GM23248 (cell line): ENCODE measurements at places on chromosomes 2 and 18.
A peak's percentile ranks its signal among the peaks of the same experiment; 100 is the strongest.

GRCh38 chr2:118672571-118673158 is 174.8 kb downstream of the EN1 start:
- no peaks in the 10 kb centered on the region for H3K27me3 ChIP-seq
- H3K4me3 ChIP-seq = no peak overlapping the region
- H3K27ac ChIP-seq = no peak overlapping the region
- DNase-seq = peak; percentile 13

- H3K4me1 ChIP-seq = no peaks in the 10 kb centered on the region
- H3K4me3 ChIP-seq = no peak overlapping the region
- no peak for DNase-seq
- H3K27me3 ChIP-seq = no peaks in the 10 kb centered on the region
- no peak overlapping the region for H3K27ac ChIP-seq
- no peaks in the 10 kb centered on the region for H3K36me3 ChIP-seq
These were observed 5.2 kb upstream of the TPO start for GRCh38 chr2:1407950-1408675.

DNA sequence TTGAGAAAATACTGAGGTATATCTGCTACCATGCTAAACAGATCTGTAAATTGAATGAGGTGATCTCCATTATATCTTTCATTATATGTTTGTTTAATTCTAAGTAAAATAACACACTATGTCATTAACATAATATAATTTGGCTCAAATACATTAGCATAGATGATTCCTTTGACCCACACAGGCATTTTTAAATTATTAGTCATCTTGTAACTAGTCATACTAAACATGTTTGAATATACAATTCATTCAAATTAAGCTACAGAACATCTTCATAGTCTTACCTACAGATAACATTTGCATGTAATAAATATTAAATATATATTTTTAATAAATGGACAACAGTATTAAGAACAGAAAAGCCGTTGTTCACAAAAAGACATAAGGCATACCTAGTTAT is 52.7 kb upstream of the KYNU start:
- 0 out of 2 replicates have a peak, but pooled peaks cover 6% of the 10 kb centered on the region for H3K27me3 ChIP-seq
- H3K27ac ChIP-seq = no peak overlapping the region
- no peaks in the 10 kb centered on the region for H3K36me3 ChIP-seq
- DNase-seq = peak; percentile 28
- 0 out of 2 replicates have a peak, but pooled peaks cover 3% of the 10 kb centered on the region for H3K4me1 ChIP-seq

DNA sequence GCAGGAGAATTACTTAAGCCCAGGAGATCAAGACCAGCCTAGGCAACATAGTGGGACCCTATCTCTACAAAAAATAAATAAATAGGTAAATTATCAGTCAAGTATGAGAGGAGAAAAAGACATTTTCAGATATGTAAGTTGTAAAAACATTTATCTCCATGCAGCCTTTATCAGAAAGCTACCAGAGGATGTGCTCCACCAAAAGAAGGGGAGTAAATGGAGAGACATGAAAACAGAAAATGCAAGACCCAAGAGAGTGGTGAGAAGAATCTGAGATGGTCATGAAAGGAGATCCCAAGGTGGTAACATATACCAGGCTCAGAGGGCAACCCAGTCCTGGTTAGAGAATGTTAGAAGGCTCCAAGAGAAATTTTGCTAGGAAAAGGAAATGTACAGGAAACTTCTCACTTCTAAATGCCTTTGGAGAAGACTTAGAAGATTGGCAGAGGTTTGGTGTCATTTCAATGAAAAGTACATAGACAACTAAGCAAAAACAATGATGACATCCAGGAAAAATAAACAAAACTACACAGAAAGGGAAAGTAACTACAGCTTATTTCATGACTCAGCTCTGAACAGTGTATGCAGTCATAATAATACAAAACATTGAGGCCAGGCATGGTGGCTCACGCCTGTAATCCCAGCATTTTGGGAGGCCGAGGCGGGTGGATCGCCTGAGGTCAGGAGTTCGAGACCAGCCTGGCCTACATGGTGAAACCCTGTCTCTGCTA is 19.5 kb downstream of the CIB4 start:
- H3K27ac ChIP-seq = no peak overlapping the region
- DNase-seq = peak; percentile 32
- H3K36me3 ChIP-seq = no peaks in the 10 kb centered on the region
- H3K4me3 ChIP-seq = no peak overlapping the region
- H3K27me3 ChIP-seq = peaks cover 44% of the 10 kb centered on the region

- H3K36me3 ChIP-seq = no peaks in the 10 kb centered on the region
- no peaks in the 10 kb centered on the region for H3K4me1 ChIP-seq
- H3K4me3 ChIP-seq = no peak overlapping the region
- no peak for DNase-seq
- H3K27me3 ChIP-seq = peaks cover 62% of the 10 kb centered on the region
These were observed 17.3 kb downstream of the ZBTB7C start for GRCh38 chr18:48391868-48392267.

DNA sequence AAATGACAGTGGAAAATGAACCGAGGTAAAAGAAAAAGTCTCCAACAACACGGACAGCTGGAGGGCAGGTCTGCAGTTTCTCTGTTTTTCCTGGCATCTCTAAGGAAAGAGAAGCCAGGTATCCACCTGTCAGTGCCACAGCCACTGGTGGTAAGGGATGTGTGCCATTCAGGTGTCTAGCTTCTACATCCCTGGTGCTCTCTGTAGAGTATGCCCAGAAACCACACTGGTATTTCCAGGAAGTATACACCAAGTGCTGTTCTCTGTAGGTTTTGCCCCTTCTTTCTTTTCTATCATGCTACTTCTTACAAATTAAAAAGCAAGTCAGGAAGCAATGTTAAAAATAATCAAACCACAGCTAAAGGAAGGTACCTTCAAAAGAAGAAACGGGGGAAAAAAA is 7.6 kb upstream of the AGFG1 start:
- no peaks in the 10 kb centered on the region for H3K36me3 ChIP-seq
- DNase-seq = no peak
- no peak overlapping the region for H3K27ac ChIP-seq
- H3K4me3 ChIP-seq = no peak overlapping the region
- H3K4me1 ChIP-seq = peaks cover 46% of the 10 kb centered on the region

GRCh38 chr2:144032566-144032965 is 487.4 kb downstream of the ZEB2 start:
- H3K27me3 ChIP-seq = no peaks in the 10 kb centered on the region
- H3K27ac ChIP-seq = no peak overlapping the region
- no peak overlapping the region for H3K4me3 ChIP-seq
- DNase-seq = peak; percentile 1
- no peaks in the 10 kb centered on the region for H3K36me3 ChIP-seq

- H3K27ac ChIP-seq = no peak overlapping the region
- DNase-seq = no peak
- no peaks in the 10 kb centered on the region for H3K36me3 ChIP-seq
- H3K4me1 ChIP-seq = no peaks in the 10 kb centered on the region
These were observed 178.2 kb downstream of the TDRD15 start for GRCh38 chr2:21301871-21302455.

DNA sequence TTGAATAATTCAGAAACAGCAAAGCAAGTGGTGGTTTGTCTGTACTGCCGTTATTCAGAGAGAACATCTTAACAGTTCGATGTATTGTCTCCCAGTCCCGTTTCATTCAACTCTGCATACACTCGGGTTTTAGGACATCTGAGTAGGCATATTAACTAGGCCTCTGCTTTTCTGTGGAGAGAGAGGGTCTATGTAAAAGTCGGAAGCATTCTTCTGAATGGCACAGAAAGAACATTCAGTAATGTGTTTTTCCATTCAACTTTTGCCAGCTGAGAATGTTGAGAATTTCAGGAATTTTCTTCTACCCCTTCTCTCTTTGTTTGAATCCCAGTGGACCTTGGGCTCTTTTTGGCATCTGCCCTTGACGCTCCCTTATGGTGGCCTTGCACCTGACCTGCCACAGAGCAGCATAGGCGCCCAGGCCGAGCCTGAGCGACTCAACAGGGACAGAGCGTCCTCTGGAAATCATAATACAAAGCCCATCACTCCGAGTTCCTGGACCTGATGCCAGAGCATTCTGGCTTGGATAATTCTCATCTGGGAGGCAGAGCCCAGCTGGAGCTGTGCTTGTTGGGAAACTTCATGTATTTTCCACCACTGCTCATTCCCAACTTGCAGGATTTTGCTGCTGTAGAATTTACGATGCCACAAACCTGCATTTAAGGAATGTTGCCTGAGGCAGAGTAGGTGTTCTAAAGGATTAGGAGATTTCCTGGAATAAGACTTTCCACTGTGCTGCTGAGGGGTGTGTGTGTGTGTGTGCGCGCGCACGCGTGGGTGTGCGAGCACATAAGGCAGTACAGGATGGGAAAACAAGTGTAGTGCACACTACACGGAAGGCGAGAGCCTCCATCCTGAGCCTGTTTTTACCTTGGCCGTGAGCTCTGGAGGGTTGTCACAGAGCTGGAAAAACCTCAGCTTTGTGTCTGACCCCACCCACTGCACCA is 77.2 kb upstream of the TXNDC2 start:
- H3K4me3 ChIP-seq = 0 out of 2 replicates have a peak overlapping the region, but pooled peaks have one; percentile 15
- no peaks in the 10 kb centered on the region for H3K36me3 ChIP-seq
- H3K4me1 ChIP-seq = peaks cover 15% of the 10 kb centered on the region
- peak; percentile 43 for DNase-seq
- no peak overlapping the region for H3K27ac ChIP-seq

DNA sequence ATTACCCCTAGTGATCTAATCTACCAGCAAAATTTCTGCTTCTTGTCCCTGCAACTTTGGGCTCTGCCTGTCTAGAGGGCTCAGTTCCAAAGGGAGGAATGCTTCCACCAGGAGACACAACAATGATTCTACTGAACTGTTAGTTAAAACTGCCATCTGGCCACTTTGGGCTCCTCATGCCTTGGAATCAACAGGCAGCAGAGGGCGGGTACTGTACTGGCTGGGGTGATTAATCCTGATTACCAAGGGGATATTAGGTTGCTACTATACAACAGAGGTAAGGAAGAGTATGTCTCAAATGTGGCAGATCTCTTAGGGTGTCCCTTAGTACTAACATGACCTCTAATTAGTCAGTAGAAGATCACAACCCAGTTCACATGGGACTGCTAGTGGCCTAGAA is 21.4 kb downstream of the HADHA start:
- H3K4me1 ChIP-seq = no peaks in the 10 kb centered on the region
- H3K4me3 ChIP-seq = no peak overlapping the region
- no peak for DNase-seq
- H3K27ac ChIP-seq = no peak overlapping the region
- no peaks in the 10 kb centered on the region for H3K27me3 ChIP-seq
- H3K36me3 ChIP-seq = peaks cover 37% of the 10 kb centered on the region

DNA sequence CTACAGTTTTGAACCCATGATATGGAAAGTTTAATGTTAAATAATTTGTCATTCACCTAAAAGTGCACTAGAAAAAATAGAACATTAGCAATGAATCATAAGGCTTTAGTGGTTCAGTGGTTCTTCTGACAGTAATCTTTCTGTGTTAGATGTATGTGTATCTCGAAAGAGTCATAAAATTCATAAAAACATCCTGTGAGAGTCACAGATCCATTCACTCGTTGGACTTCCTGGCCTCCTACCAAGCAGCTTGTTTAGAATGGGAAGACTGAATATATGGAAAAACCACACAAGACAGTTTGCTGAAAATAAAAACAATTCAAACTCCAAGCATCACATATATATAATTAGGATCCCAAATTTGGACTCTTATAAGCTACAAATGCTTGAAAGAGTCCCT is 34.8 kb downstream of the ADNP2 start:
- peaks cover 8% of the 10 kb centered on the region; the same call in 1 of the 2 replicates for H3K36me3 ChIP-seq
- H3K27me3 ChIP-seq = no peaks in the 10 kb centered on the region
- H3K4me3 ChIP-seq = no peak overlapping the region

- no peaks in the 10 kb centered on the region for H3K4me1 ChIP-seq
- H3K27me3 ChIP-seq = peaks cover 36% of the 10 kb centered on the region; the same call in 1 of the 2 replicates
- H3K27ac ChIP-seq = no peak overlapping the region
- no peak overlapping the region for H3K4me3 ChIP-seq
- DNase-seq = no peak
These were observed 7.0 kb upstream of the BMP10 start for GRCh38 chr2:68878071-68878711.

DNA sequence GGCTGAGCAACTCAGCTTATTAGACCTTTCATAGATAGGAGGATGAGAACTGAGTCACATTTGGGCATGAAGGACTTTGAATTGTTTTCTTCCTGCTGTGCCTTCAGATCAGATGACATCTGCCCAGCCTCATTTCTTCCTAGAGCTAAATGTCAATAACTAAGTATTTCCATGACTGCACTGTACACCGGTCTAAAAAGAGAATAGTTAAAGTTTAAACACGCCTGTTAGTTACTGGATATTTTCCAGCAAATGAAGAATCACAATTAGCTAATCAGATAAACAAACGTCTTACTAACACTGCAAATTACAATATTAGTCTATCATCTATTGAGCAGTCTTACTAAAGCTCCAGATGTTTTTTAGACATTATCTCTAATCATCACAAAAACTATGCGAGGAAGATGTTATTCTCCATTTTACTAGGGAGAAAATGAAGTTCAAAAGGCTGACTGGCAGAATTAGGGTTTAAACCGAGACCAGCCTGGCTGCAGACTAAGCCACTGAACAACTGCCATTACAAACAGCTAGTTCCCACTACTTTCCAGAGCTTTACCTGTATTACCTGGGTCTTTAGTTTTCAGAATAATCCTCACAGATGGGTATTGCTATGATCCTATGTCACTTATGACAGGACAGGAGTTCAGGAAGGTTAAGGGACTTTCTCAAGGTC is 69.4 kb upstream of the ZNF397 start:
- H3K27me3 ChIP-seq = 0 out of 2 replicates have a peak, but pooled peaks cover 6% of the 10 kb centered on the region
- H3K36me3 ChIP-seq = no peaks in the 10 kb centered on the region
- H3K27ac ChIP-seq = no peak overlapping the region
- H3K4me1 ChIP-seq = no peaks in the 10 kb centered on the region
